ENCODE measurements at places on chromosomes 1 and 21. TPM values are rescaled to one million over a fixed set of nuclear protein-coding genes. Genes with fewer than 3 reads are reported as not detected.

- no peak for DNase-seq
Measured at GRCh38 chr21:15080526-15080925, 15.7 kb upstream of the NRIP1 start.

- DNase-seq: no peak
Measured at GRCh38 chr1:29569971-29570634, 333.8 kb downstream of the PTPRU start.

GRCh38 chr1:17587693-17588047, 48.2 kb downstream of the ARHGEF10L start:
- no peak for DNase-seq

DNA sequence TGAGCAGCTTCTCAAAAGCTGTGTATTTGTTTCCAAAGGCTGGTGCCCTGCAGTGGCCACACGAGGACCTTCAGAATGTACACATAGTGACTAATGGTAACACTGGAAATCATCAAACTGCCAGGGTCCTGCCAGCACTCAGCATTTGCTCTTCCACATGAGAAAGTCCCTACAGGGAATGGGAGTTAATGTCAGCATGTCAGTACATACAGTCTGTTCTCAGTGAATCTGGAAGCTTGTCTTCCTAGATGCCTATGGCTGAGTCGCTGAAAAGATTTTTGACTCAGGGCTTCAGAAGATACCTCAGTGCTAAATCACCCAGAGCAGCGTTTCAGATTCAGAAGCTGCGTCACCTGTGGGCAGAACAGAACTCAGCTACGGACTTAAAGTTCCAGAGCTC, 108.2 kb downstream of the CDC7 start:
- DNase-seq: no peak

DNA sequence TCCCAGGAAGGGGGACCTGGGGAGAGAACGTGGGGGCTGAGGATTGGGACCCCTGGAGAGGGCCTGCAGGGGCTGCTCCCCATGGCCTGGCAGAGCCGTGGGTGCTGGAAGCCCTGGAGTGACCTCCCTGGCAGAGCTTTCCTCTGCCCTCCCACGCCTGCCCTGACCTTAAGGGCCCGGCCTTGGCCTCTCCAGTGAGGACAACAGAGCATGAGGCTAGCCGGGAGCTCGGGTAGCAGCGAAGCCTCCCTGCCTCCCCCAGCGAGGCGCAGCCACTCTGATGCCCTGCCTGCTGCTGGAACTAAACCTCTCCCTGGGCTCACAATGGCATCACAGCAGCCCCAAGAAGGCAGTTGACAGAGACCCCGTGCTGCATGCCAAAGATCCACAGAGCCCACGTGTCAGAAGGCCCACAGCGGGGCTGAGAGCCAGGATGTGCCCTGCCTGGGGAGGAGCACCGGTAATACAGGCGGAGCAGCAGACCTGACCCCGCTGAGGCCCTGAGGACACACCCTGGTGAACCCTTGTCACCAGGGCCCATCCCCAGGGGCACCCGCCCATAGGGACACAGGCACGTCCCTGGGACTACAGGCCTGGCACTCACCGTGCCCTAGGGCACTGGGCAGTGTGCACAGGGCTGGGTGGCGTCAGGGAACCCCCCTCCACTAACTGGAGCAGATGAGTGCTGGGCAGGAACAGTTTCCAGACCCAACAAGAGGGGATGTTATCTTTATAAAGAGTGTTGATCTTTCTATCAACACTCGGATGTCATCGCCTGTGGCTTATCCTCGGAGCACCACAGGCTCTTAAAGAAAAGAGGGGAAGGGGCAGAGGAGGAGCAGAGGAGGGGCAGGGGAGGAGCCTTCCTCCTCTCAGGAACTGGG, 48.4 kb downstream of the ARHGEF16 start:
- no peak for DNase-seq

DNA sequence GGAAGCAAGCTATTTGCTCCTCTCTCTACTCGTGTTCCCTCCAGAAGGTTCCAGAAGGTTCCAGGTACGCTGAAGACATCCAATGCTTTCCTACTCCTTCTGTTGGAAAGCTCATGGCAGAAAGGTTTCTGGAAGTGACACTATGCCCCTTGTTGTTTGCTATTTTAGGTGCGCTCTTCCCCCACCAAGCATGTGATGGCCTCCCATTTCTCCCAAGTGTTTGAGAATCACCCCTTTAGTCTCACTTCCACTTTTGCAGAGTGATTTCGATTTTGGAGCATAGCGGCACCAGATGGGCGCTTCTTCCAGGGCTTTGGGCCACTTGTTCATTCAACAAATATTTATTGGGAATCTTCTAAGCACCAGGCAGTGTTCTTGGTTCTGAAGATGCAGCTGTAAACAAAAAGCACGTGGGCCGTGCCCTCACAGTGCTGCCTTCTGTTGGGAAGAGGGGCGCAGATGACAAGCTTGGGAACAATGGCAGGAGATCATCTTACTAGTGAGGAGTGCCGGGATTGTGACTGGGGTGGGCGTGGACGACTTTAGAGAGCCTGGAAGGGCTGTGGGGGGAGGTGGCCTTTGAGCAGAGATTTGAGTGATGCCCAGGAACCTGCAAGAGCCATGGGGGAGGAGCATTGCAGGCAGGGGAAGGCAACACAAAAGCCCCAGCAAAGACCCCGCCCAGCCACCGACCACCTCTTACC, 43.0 kb upstream of the TARDBP start:
- no peak for DNase-seq

DNA sequence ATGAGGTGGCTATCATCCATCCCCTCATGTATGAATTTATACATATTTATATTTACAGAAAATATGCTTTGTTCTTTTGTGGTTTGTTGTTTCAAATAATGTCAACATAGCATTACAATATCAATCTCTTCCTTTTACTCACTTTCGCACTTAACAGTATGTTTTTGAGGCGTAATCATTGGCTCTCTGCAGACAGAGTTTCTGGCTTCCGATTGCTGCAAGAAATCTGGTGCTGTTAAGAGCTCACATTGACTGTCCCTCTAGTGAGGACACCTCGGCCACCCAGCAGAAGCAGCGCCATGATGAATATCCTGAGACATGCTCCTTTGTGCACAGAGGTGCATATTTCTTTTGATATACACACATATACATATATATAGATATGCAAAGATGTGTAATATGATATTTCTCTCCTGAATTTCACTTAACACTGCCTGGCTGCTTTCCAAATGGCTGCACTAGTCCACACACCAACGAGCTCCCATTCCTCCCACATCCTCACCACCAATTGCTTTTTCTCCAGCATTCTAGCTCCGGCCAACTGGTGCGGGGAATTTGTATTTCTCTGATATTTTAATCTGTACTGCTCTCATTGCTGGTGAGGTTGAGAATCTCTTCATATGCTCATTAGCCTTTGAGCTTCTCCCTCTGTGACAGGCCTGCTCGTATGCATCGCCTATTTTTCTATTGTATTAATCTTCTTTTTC, 248.4 kb downstream of the SIPA1L2 start:
- no peak for DNase-seq

- no peak for DNase-seq
Measured at GRCh38 chr1:28642056-28642846, 616 bp downstream of the TAF12 start.

HTR6 gene
- not detected for total RNA-seq

- no peak for DNase-seq
Measured at GRCh38 chr1:114336360-114336759, 174.6 kb downstream of the TRIM33 start.

NR0B2 gene
- not detected for total RNA-seq

DNA sequence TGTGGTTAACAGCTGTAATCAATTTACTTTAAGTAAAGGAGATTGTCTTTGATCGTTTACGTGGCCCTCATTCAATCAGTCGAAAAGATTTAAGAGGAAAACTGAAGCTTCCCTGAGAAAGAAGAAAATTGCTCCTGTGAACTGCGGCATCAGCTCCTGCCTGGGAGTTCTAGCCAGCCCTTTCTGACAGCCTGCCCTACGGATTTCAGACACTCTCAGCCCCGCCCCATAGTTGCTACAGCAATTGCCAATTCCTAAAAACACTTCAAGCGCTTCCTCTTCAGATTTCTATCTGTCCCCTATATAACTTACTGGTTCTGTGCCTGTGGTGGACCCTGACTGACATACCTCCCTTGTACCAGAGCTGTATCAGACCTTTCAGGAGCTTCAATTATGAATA, 277.6 kb downstream of the DSCAM start:
- DNase-seq: no peak
